CD4-positive, alpha-beta T cell treated with Interleukin-17A for 1 hour (primary cell): ENCODE measurements at places on chromosomes 4 and X.

DNA sequence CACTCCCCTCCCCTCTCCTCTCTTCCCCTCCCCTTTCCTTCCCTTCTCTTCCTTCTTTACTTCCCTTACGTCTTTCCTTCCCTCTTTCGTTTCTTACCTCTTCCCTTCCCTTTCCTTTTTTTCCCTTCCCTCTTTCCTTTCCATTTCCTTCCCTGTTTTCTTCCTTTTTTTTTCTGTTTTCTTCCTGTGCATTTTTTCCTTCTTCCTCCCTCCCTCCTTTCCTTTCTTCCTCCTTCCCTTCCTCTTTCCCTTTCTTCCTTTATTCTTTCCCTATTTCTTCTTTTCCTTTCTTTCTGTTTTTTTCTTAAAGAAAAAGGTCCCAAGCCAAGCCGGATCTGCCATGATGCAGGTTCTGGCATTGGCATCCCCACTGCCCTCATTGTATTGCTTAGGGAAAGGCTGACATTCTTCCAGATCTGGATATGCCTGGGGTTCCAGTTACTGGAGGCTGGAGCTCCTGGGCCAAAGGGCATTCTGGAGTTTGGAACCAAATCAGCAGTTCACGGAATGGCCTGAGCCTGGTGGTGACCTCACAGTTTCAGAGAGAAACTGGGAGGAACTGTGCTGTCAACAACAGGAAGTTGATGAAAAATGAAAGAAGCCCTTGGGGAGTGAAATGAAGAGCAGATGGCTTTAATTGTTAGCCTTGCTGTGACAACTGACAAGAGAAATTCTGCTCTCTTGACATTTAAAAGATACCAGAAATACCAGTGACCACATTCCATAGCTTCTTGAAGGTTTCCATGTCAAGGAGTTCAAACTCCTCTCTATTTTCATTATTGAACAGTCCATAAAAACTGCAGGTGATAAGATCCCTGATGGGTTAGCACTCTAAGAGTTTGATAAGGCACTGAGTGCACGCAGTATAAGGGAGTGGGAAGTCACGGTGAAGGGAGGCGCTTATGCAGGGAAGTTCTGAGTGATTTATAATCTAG is 622.1 kb downstream of the SPRY1 start:
- DNase-seq = no peak

DNA sequence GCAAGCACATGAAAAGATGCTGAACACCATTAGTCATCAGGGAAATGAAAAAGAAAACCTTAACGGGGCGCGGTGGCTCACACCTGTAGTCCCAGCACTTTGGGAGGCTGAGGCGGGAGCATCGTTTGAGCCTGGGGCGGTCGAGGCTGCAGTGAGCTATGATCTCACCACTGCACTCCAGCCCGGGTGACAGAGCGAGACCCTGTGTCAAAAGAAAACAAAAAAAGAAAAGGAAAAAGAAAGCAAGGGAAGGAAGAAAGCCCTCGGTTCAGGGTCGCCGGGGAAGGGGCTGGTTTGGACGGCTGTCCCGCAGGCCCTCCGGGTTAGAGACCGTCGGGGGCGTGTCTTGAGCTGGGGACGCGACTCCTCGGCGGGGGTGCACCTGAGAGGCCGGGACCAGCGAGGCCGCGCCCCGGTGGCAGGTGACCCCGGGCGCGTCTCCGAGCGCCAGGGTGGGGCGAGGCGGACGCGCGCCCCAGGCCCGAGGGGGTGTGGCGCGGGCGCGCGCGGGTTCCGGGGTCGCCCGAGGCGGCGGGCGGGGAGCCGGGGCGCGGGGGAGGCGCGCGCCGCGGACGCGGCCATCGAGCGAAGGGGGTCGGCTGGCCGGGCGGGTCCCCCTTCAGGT is 478 bp upstream of the PLXNA3 start:
- peak; percentile 72 for DNase-seq

- DNase-seq = peak; percentile 49
Observed at GRCh38 chr4:136864604-136865185, 667.6 kb downstream of the PCDH18 start.

DNA sequence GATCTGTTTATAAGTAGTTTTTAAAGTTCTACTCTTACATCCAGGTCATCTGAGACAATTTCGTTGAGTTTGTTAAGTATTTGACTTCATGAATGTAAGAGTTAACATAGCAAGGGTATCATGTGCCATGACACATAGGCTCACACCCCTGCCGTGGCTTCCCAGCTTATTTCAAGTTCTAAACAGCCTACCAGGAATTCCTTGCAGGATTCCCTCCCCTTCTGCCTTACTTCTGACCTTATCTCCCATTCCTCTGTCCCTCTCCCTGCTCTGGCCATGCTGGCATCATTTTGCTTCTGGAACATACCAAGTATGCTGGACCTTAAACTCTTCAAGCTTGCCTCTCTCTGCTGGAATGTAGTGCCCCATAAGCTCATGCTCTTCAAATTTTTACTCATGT is 369.9 kb upstream of the PCDH7 start:
- no peak for DNase-seq

DNA sequence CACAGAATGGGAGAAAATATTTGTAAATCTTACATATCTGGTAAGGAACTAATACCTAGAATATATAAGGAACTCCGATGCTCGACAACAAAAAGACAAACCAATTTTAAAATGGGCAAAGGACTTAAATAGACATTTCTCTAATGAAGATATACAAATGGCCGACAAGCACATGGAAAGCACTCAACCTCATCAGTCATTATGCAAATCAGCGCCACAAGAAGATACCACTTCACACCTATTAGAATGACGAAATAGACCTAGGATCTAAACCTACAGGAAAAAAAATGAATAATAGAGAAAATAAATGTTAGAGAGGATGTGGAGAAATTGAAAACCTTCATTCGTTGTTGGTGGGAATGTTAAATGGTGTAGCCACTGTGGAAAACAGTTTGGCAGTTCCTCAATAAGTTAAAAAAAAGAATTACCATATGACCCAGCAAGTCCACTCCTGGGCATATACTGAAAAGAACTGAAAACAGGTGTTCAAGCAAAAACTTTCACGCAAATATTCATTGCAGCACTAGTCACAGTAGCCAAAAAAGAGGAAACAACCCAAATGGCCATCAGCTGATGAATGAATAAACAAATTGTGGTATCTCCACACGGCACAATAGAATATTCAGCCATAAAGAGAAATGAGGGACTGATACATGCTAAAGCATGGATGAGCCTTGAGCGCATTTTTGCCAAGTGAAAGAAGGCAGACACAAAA is 57.3 kb upstream of the WDR19 start:
- no peak for DNase-seq

- DNase-seq = no peak
Observed at GRCh38 chrX:69055193-69055592, 110.1 kb downstream of the PJA1 start.

GRCh38 chrX:118978451-118978850 is 4.0 kb downstream of the LONRF3 start:
- no peak for DNase-seq

GRCh38 chr4:88779431-88779830 is 81.8 kb upstream of the NAP1L5 start:
- no peak for DNase-seq

DNA sequence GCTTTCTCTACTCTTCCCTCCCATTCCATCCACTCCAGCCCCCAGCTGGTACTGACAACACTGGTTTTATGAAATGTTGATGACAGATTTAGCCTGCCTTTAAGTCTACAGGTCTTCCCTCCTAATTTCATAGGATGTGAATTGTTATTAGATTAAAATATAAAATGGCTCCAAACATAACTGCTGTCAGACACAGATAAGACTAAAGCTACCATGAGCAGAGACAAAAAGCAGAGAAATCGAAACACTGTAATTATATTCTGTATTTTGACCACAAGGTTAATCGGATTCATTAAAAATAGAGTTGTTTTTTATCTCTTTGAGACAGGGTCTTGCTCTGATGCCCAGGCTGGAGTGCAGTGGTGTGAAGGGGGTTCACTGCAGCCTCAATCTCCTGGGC is 28.3 kb downstream of the SEC24D start:
- DNase-seq = no peak

DNA sequence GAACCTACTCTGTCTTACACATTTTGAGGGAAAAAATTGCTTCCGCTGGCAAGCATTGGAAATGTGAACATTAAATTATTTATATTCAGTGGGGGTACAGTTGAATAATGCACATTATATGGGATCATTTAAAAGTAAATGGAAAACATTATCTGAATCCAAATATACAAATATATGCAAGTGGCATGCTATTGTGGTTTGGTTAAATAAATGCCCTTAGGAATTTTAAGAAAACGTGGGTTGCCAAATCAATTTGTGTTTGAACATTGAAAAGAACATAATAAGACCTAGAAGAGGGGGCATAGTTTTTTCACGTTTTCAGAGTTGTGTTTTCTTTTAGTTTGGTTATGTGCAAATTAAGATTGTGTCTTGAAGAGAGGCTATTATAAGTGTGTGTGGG is 230.5 kb upstream of the PRKX start:
- no peak for DNase-seq

GRCh38 chr4:91447168-91447567 is 856.6 kb upstream of the GRID2 start:
- DNase-seq = no peak

DNA sequence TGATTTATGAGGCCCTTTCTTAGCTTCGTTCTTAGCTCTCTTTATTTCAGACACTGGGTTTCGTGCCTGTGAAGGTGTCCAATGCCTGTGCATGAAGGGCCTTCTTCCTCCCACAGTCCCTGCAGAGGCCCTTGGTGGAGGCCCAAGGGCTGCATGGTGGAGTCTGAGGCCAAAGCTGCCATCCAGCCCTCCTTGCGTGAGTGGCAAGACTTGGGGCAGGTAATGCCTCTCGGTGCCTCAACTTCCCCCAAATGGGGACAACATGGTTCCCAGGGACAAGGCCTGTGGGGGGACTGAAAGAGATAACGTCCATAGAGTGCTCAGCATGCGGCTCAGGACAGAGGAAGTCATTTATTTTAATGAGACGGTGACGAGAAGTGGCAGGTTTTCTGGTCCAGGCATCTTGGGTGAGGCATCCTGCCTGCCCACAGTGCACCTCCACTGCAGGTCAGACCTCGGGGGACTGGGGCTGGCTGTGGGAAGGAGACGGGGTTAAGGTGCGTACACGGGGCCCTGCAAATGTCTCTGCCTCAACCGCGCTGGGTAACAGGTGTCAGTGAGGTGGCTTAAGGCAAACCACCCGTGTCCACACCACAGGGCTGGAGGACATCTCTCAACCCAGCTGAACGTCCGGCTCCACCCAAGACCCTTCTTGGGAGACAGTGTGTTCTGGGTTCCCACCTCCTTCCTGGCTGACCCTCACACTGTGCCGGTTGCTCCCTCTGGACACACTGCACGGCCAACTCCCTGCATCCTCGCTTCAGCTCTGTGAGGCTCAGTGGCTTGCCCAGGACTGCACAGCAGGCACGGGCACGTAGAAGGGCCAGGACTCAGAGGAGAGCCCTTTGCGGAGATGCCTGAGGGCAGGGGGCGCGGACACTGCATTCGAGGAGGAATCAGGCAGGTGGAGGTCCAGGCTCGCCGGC is 50.5 kb downstream of the PSAPL1 start:
- no peak for DNase-seq

- no peak for DNase-seq
Observed at GRCh38 chr4:92994727-92995126, 691.0 kb downstream of the GRID2 start.

DNA sequence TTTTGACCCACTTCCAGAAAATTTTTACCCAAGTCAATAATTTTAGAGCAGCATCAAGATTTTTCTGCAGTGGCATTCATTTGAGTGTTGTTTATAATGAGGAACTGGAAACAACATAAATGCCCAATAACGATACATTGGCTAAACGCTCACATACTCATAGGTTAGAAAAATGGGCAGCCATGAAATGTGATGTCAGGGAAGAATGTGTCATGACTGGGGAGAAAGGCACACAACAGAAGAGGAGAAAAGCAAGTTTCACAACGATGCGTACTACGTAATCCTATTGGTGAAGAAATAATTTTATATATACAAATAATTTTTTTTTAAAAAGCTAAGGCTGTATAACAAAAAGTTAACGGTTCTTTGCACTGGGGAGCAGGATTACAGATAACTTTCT is 33.6 kb upstream of the MAP3K15 start:
- DNase-seq = no peak

- DNase-seq = peak; percentile 42
Observed at GRCh38 chrX:132022198-132022966, 720 bp upstream of the STK26 start.

- no peak for DNase-seq
Observed at GRCh38 chr4:40557736-40558135, 71.9 kb downstream of the RBM47 start.

- DNase-seq = no peak
Observed at GRCh38 chr4:38385093-38386004, 278.6 kb upstream of the KLF3 start.

DNA sequence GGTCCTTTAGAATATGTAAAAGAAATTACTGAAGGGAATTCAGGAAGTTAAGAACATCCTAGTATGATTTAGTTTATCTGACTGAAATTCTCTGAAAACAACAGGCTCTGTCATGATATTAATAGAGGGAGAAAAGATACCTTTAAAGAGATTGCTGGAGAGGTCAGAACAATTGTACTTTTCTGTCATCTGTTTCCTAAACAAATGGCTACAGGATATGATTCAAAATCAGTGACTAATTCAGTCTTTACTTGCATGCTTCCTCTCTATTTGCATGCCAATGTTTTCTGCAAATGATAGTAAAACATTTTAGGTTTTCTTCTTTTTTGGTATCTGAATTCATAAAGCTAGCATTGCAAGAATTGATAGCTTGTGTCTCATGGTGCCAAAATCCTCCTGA is 616.7 kb upstream of the PCDH7 start:
- no peak for DNase-seq

DNA sequence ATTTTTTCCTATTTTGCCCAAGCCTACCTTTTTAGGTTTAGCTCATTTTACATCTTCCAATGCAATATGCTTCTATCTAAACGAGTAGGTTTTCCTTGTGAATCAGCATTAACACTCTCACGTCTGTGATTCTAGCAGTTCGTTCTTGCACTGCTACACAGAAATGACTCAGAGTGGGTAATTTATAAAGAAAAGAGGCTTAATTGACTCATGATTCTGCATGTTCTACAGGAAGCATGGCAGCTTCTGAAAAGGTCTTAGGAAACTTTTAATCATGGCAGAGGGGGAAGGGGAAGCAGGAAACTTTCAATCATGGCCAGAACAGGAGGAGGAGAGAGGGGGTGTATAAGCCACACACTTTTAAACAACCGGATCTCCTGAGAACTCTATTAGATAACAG is 44.9 kb downstream of the SPANXN1 start:
- DNase-seq = no peak
